Colonic mucosa (tissue), 4 donors: ENCODE measurements at places on chromosomes 7 and 10. TPM values are rescaled to one million over a fixed set of nuclear protein-coding genes. Genes with fewer than 3 reads are reported as not detected.

DNA sequence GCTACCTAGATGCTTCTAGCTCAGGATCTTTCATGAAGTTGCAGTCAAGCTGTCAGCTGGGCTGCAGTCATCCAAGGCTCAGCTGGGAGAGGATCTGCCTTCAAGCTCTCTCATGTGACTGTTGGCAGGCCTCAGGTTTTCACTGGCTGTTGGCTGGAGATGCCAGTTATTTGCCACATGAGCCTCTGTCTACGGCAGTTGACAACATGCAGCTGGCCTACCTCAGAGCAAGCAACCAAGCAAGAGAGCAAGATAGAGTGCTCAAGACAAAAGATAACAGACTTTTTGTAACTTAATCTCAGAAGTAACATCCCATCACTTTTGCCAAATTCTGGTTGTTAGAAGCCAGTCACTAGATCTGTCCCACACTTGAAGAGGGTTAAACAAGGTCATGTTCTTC, 125.8 kb downstream of the TPST1 start:
- no peak overlapping the region for H3K27ac ChIP-seq
- H3K4me1 ChIP-seq, result no peaks in the 10 kb centered on the region
- H3K36me3 ChIP-seq, result no peaks in the 10 kb centered on the region
- no peaks in the 10 kb centered on the region for H3K27me3 ChIP-seq

DNA sequence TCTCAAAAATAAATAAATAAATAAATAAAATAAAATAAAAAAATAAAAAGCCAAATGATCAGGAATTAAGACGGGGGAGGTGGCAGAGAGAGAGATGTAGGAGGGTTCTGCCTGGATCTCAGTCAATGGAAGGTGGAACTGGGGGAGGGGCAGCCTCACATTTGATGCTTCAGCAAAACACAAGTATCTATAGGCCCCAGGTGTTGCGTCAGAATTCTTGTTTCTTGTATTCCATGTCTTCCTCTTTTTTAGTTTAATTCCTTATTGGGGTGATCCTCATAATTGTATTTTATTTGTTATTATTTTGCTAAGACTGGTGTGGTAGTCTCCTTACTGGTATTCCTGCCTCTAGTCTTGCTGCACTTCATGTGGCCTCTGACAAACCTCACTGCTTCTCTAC, 41.4 kb upstream of the SMARCD3 start:
- no peaks in the 10 kb centered on the region for H3K36me3 ChIP-seq
- no peaks in the 10 kb centered on the region for H3K4me1 ChIP-seq
- H3K4me3 ChIP-seq, result no peak overlapping the region
- DNase-seq, result no peak
- H3K27ac ChIP-seq, result no peak overlapping the region

- no peaks in the 10 kb centered on the region for H3K27me3 ChIP-seq
- H3K4me1 ChIP-seq, result peaks cover 5% of the 10 kb centered on the region
- no peak overlapping the region for H3K27ac ChIP-seq
Observed at GRCh38 chr7:2637505-2638223, 5.9 kb downstream of the TTYH3 start.

GRCh38 chr10:28981007-28981406, 303.7 kb downstream of the BAMBI start:
- no peaks in the 10 kb centered on the region for H3K4me1 ChIP-seq
- H3K27me3 ChIP-seq, result no peaks in the 10 kb centered on the region
- no peak overlapping the region for H3K27ac ChIP-seq
- H3K36me3 ChIP-seq, result no peaks in the 10 kb centered on the region

The SHH gene
- 5.6 TPM for total RNA-seq

DNA sequence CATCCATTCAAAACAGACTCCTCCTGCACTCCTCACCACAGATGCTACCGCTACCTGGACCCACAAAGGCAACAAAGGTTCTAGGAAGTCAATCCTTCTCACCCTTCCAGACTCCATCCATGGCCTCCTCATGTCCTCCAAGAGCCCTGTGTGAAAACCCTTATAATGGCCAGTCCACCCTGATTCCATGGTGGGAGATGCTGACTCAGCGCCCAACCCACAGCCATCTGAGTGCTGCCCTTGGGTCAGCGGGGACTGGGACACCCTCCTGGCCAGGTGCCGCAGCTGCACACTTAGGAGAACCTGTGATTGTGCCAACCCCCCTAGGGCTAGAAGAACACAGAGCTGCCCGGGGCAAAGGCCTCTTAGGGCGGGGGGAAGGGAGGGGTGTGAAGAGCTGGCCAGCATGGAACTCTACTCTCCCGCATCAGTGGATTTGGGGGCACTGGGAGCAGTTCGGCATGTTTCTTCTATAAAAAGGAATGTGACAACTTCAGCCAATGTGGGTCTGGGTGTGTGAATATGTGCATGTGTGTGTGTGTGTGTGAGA, 25.4 kb downstream of the TMEM273 start:
- no peaks in the 10 kb centered on the region for H3K27me3 ChIP-seq
- no peak overlapping the region for H3K4me3 ChIP-seq
- no peak overlapping the region for H3K27ac ChIP-seq
- DNase-seq, result no peak
- no peaks in the 10 kb centered on the region for H3K36me3 ChIP-seq
- no peaks in the 10 kb centered on the region for H3K4me1 ChIP-seq

The SGCE gene
- total RNA-seq, result 10.8 TPM

The ARHGAP22 gene
- total RNA-seq, result 1.6 TPM

DNA sequence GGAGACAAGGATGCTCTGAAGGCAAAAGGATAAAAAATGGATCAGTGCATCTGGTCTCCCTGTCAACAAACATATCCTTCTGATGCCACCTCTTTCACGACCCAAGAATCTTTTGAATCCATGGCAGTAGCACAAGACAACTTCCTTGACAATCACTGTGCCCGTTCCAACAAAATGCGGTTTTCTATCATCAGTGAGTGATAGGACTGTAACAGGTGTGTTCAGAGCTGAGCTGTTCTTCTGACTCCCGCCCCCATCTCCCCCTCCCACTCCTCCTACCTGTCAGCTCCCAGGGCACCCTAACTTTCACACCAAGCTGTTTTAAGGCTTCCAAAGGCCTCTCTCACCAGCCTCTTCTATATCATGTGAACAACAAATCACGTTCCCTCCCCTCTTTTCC, 74.8 kb downstream of the PARD3 start:
- H3K27me3 ChIP-seq, result no peaks in the 10 kb centered on the region
- peaks cover 8% of the 10 kb centered on the region for H3K4me1 ChIP-seq
- peak overlapping the region; percentile 29 for H3K27ac ChIP-seq
- H3K36me3 ChIP-seq, result no peaks in the 10 kb centered on the region

DNA sequence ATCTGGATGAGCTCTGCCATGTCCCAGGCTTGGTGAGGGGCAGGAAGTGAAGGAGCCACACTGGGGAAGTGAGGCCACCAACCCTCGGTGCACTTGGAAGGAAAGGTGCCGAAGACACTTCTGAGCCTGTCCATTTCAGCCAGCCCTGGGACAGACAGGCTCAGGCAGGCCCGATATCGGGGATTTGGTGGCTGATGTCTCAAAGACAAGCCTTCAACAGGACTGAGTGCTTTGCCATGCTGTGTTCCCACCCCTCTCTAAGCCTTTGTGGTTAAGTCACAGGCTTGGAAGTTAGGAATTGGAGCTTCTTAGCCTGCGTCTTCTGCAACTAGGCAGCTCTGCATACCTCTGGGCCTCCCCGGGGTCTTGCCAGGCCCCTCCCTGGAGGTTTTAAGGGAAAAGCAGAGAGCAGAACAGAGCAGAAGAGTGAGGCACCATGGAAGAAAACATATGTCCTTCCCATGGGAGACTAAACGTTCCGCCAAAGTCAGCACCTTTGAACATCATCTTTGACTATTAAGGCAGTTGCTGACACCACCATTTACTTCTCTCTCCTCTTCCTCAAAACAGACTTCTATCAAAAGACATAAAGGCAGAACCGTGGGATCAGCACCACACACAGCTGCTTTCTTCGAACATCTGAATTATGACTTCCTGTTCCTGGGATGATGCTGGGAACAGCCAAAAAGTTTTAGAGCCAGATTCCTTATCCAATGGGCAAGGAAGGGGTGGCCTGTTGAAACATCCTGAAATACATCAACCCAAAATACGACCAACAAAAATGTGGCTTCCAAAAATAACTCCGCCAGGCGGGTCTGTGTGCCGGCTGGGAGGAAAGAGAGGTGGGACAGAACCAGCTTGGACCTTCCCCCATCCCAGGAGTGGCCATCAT, 71.8 kb downstream of the AFAP1L2 start:
- no peaks in the 10 kb centered on the region for H3K27me3 ChIP-seq
- DNase-seq, result no peak
- H3K27ac ChIP-seq, result no peak overlapping the region
- no peaks in the 10 kb centered on the region for H3K4me1 ChIP-seq
- H3K4me3 ChIP-seq, result no peak overlapping the region

DNA sequence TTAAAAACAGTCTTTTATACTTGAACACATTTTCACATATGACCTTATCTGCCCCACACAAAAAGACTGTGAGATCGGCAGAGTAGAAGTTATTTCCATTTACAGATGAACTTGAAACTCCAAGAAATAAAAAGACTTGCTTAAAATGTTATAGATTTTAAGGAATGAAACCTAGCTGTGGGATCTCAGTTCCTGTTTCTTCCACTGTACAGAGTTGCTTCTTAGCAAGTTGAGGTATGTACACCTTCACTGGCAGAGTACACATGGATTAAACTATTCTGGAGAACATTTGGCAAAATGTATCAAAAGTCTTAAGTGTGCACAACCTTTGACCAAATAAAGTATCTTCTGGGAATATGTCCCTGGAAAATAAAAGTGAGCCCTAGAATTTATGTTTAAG, 48.3 kb downstream of the A1CF start:
- H3K27ac ChIP-seq, result no peak overlapping the region
- H3K4me3 ChIP-seq, result no peak overlapping the region
- no peaks in the 10 kb centered on the region for H3K4me1 ChIP-seq
- H3K27me3 ChIP-seq, result no peaks in the 10 kb centered on the region

The PNLIPRP1 gene
- 2.5 TPM for total RNA-seq

DNA sequence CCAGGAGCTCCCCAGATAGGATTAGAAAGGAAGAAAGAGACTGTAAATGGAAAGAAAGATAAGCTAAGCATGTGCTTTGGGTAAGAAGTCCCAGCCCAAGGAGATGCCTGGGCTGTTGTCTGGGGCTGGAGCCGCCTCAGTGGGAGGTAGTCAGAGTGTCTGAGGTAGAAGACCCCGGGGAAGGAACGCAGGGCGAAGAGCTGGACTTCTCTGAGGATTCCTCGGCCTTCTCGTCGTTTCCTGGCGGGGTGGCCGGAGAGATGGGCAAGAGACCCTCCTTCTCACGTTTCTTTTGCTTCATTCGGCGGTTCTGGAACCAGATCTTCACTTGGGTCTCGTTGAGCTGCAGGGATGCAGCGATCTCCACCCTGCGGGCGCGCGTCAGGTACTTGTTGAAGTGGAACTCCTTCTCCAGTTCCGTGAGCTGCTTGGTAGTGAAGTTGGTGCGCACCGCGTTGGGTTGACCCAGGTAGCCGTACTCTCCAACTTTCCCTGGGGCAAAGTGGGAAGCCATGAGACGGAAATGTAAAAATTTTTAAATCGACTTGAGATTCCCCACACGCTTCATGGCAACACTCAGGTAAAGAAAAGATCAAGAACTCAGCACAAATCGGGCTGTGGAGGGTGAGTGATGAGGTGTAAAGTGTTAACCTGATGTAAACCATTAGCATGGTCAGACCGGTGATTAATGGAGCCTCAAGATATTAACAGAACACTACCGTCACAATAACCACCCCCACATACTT, 1.3 kb downstream of the HOXA1 start:
- peaks cover 6% of the 10 kb centered on the region for H3K4me1 ChIP-seq
- DNase-seq, result no peak
- H3K27ac ChIP-seq, result no peak overlapping the region
- no peak overlapping the region for H3K4me3 ChIP-seq

GRCh38 chr10:110387983-110388686, 83.4 kb upstream of the SMNDC1 start:
- no peak for DNase-seq
- no peak overlapping the region for H3K4me3 ChIP-seq
- H3K27ac ChIP-seq, result no peak overlapping the region
- peaks cover 7% of the 10 kb centered on the region for H3K4me1 ChIP-seq
- no peaks in the 10 kb centered on the region for H3K36me3 ChIP-seq
- no peaks in the 10 kb centered on the region for H3K27me3 ChIP-seq

GRCh38 chr10:37976880-37977203, 395 bp upstream of the ZNF25 start:
- H3K27ac ChIP-seq, result peak overlapping the region; percentile 97
- no peaks in the 10 kb centered on the region for H3K27me3 ChIP-seq
- peak overlapping the region; percentile 84 for H3K4me3 ChIP-seq
- H3K36me3 ChIP-seq, result no peaks in the 10 kb centered on the region
- no peak for DNase-seq

DNA sequence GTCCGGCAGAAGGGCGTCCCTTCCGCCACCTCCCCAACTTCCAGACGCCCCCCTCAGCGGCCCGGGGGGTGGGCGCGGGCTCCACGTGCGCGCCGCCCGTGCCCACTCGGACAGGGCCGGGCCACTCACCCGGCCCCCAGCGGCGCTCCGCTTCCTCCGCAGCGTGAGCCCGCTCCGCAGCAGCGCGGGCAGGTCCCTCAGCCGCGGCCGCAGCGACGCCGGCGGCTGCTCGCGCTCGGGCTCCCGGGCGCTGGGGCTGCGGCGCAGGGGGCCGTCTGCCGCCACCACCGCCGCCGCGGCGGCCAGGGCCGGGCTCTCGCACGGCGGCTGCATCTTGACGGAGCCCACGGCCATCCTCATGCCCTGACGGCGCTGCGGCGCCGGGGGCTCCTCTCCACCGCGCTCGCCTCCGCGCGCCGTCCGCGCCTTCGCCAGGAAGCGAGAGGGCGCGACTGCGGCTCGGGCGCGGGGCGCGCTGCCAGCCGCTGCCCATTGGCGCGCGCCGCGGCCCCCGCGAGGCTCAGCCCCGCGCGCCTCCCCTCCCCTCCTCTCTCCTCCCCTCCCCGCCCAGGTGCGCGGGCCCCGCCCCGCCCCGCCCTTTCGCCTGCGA, at the start of gene RAPGEF5:
Gene RAPGEF5 (minus strand): TSS at position 454 of the 610 bp plus-strand sequence. CDS start 94 bp downstream, at position 360.
- H3K4me3 ChIP-seq, result peak within 1 kb of the TSS; percentile 56
- no peaks in the 10 kb centered on the region for H3K4me1 ChIP-seq
- H3K27ac ChIP-seq, result peak within 1 kb of the TSS; percentile 88
- no peaks in the 10 kb centered on the region for H3K36me3 ChIP-seq
- peak; percentile 78 for DNase-seq
- no peaks in the 10 kb centered on the region for H3K27me3 ChIP-seq

GRCh38 chr10:7908541-7909210, 90.4 kb downstream of the TAF3 start:
- no peak for DNase-seq
- no peaks in the 10 kb centered on the region for H3K4me1 ChIP-seq
- no peaks in the 10 kb centered on the region for H3K27me3 ChIP-seq
- no peak overlapping the region for H3K4me3 ChIP-seq
- no peak overlapping the region for H3K27ac ChIP-seq

- peaks cover 10% of the 10 kb centered on the region for H3K36me3 ChIP-seq
- no peaks in the 10 kb centered on the region for H3K4me1 ChIP-seq
- no peak overlapping the region for H3K27ac ChIP-seq
- DNase-seq, result no peak
Observed at GRCh38 chr7:135618510-135618909, 43.8 kb upstream of the STMP1 start.

The CRPPA gene
- 2.4 TPM for total RNA-seq

GRCh38 chr7:85320699-85321476, 134.0 kb upstream of the SEMA3D start:
- DNase-seq, result no peak
- H3K4me1 ChIP-seq, result no peaks in the 10 kb centered on the region
- no peak overlapping the region for H3K4me3 ChIP-seq
- H3K36me3 ChIP-seq, result no peaks in the 10 kb centered on the region
- no peak overlapping the region for H3K27ac ChIP-seq
- H3K27me3 ChIP-seq, result no peaks in the 10 kb centered on the region
